ENCODE measurements at places on chromosomes 1 and 21. TPM values are rescaled to one million over a fixed set of nuclear protein-coding genes. Genes with fewer than 3 reads are reported as not detected.

TMED5 gene
- total RNA-seq: 44.4 TPM

SHISAL2A gene
- not detected for total RNA-seq

ERG gene
- 44.8 TPM for total RNA-seq

RBM11 gene
- 0.91 TPM for total RNA-seq

OPRD1 gene
- not detected for total RNA-seq

TEX38 gene
- not detected for total RNA-seq

LRRC8D gene
- total RNA-seq: 15.6 TPM

CBR3 gene
- total RNA-seq: 11.0 TPM

ID3 gene
- total RNA-seq: 115 TPM

CAPN8 gene
- not detected for total RNA-seq

LIPI gene
- total RNA-seq: not detected

F13B gene
- not detected for total RNA-seq

UTS2 gene
- total RNA-seq: under 0.01 TPM

CCNL2 gene
- total RNA-seq: 111 TPM

B3GALT6 gene
- total RNA-seq: 35.1 TPM

CYP4A22 gene
- not detected for total RNA-seq

CD48 gene
- total RNA-seq: not detected

RNU1-1 gene
- under 0.01 TPM for total RNA-seq

PLA2G4A gene
- total RNA-seq: 10.6 TPM

ATP1A2 gene
- not detected for total RNA-seq

DISC1 gene
- 7.8 TPM for total RNA-seq

SUSD4 gene
- not detected for total RNA-seq

FBLIM1 gene
- total RNA-seq: 446 TPM

KISS1 gene
- 1.1 TPM for total RNA-seq

DRAXIN gene
- total RNA-seq: 0.15 TPM

SPRR2F gene
- not detected for total RNA-seq

IGSF9 gene
- total RNA-seq: not detected

DYNLT4 gene
- total RNA-seq: not detected

SLAMF7 gene
- total RNA-seq: not detected

AZIN2 gene
- total RNA-seq: 1.9 TPM

ZNF648 gene
- not detected for total RNA-seq

KIF17 gene
- 0.32 TPM for total RNA-seq

IFI44 gene
- 324 TPM for total RNA-seq

TAL1 gene
- total RNA-seq: 20.5 TPM

PTPN22 gene
- 5.2 TPM for total RNA-seq

KLF17 gene
- not detected for total RNA-seq
